ENCODE measurements at places on chromosomes 6 and 20.

DNA sequence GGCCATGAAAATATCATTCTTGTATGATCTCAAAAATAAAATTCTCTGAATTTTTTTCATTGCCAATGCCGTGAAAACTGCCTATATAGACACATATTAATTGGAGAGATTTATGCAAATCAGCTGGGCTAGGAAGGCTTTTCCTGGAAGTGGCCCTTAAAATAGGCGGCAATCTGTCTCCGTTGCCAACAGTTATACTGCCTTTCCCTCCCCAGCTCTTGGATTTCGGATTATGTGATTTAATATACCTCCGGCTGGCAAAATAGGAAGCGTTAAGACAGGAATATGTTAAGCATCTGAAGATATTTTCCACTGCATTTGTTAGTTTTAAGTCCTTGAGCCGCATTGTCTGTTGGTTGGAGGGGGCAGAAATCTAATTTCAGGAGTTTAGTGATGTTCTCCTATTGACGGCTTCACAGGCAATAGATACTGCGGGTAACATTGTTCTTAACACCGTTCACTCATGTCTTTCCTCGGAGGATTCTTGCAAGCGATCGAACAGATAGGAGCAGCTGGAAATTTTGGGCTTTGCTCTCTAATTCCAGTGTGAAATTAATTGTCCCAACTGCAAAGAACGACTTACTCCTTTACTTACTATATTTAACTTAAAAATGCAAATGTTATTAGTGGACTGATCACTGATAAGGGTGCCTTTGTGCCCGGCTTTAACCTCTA, 113.3 kb downstream of the LINC00237 start:
- DNase-seq, result no peak

DNA sequence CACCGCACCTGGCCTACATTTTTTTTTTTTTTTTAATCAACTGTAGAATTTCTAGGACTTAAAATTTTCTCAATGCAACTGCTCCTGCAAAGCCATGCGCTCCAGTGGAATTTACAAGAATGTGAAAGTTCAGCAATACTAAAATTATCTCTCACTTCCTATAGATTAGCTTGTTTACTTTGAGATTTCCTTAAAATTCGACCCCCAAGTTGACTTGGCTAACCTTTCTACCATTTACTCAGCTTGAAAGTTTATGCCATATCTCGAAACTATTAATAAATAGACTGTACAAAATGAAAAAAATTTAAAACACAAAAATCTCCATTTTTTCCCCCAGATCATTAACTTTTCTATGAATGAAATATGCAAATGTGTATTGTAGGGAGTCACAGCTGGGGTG, 64.3 kb downstream of the ZBTB2 start:
- DNase-seq, result no peak

- DNase-seq, result peak; percentile 25
These were observed 48.2 kb upstream of the BLCAP start for GRCh38 chr20:37575884-37576283.

GRCh38 chr6:46051962-46052361, 36.3 kb upstream of the CLIC5 start:
- DNase-seq, result no peak

- DNase-seq, result no peak
These were observed 5.2 kb downstream of the TOX2 start for GRCh38 chr20:43919686-43920403.

DNA sequence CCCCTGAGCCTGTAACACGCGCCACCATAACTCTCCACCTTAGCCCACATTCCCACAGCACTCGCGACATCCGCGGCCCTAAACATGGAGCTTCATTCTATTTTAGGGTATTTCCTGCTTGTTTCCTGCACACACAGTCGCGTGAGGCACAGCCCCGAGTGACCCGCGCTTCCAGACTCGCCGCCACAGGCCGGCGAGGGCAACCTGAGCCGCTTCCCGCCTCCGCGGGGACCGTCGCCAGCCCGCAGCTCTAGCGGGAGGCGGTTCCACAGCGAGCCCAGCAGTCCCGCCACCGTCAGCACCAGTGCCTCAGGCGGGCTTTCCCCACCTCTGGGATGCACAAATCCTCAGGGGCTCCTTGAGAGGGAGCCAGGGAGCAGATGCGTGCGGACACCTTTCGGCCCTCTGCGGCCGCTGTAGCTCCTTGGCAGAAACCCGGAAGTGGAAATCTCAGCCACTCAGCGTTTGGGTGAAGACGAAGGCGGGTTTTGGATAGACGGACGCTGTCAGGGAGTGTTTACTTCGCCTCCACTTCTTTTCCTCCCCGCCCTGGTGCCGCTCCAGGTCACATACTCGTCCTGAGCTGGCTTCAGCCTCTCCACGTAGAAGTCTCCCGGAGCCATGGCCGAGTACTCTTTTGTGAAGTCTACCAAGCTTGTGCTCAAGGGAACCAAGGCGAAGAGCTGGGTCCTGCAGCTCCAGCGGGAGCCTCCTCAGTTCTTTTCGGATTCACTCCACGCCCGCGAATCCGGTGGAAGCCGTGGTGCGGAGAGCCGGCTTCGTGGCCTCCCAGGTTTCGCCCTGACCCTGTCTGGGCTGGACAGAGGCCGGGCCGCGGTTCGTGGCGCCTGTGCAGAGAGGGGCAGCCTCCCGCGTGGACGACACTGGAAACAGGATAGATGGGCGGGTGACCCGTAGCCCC, 2177.4 kb upstream of the DEFB115 start:
- no peak for DNase-seq

- no peak for DNase-seq
These were observed 109.6 kb upstream of the RREB1 start for GRCh38 chr6:6998194-6998569.

DNA sequence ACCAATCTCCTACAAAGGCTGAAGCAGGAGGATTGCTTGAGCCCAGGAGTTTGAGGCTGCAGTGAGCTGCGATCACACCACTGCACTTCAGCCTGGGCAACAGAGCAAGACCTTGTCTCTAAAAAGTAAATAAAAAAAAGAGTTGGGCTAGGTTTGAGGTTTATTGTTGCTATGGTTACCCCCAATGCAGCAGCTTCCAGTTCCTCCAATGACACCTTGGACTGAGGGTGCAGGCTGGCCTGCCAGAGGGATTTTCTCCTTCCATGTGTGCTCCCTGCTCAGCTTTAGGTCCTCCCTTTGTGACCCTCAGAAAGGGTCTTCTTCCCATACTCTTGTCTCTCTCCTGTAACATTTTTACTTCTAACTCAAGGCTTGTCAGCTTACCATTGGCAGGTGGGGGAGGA, 10.6 kb upstream of the TBC1D20 start:
- no peak for DNase-seq

All from natural killer cell treated with Interleukin-12 subunit alpha and Interleukin-12 subunit beta and Interleukin-15 and Interleukin-18, amount 100 ng/mL, for 72 hours (primary cell).